SW 1271 (cell line): ENCODE measurements at places on chromosomes 1 and 21.

DNA sequence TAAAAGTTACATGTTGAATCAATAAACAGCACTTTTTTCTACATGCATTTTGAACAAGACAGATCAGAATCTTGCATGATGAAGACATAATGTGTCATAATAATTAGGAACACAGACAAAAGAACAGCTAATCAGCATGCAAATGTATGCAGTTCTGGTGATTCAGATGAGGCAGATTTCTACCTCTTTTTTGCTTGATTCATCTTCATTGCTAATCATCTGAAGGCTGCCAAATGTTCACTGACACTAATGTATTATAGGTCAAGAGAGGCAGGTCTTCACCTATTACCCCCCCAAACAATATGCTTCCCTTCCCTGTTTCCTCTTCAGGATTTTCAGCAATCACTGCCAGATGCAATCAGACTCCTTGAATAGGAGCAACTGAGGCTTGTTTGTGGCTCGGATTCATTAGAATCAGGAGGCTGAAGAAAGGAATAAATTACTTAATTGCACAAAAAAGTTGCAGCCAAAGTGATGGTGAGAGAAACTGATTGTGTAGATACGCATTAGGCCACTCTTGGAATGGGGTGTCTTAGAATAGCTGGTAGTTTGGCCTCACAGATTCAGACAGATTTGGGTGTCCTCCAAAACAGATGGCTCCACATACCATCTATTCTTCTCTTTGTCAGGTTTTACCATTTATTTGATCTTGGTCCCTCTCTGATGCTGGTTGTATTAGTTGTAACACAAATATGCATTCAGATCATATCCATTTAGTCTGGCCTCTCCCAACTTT, 275.4 kb downstream of the RPS6KC1 start:
- DNase-seq = no peak

DNA sequence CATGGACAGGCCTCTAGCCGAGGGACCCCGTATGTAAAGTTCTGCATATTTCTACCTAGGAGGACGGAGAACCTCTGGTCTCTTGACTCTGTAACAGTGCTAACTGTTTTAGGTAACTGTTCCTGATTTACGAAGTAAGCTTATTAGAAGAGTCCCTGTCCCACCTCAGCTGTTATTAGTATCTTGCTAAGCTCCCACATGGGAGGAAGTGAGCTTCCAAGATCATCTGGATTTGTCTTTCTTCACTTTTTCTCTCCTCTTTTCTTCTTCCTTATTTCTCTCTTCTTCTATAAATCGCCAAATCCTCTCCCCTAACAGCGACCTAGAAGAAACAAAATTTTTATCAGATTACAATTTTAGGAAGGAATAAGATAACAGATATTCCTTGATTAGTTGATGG, 4.4 kb downstream of the CD53 start:
- DNase-seq = no peak

GRCh38 chr21:37183749-37184148, 83.4 kb downstream of the VPS26C start:
- DNase-seq = no peak

- no peak for DNase-seq
Measured at GRCh38 chr1:41171266-41171874, 70.7 kb downstream of the SCMH1 start.

- DNase-seq = no peak
Measured at GRCh38 chr1:222821239-222821638, 6.4 kb downstream of the DISP1 start.

GRCh38 chr1:230132758-230133157, 65.7 kb downstream of the GALNT2 start:
- DNase-seq = no peak

DNA sequence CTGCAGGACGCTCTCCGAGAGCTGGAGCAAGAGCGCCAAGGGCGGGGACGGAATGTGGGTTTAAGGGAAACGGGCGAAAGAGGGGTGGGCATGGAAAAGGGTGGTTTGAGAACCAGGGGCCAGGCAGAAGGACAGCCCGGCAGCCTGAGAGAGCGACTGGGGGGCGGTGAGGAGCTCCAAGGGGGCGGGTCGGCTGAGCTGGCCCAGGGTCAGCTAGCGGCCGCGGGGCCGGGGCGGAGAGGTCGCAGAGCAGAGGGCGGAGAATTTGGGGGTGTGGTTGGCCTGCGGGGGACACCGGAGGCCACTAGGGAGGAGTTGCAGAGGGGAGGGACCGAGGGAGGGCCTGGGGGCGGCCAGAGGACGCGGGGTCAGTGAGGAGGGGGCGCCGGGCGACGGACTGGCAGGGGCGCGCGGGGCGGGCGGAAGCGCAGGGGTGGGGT, 54.7 kb downstream of the NDUFS5 start:
- no peak for DNase-seq

GRCh38 chr21:38600106-38600505, 101.8 kb upstream of the ERG start:
- DNase-seq = no peak

- no peak for DNase-seq
Measured at GRCh38 chr1:117166076-117166475, 44.5 kb upstream of the TRIM45 start.

GRCh38 chr1:22500471-22500870, 48.8 kb downstream of the ZBTB40 start:
- no peak for DNase-seq

DNA sequence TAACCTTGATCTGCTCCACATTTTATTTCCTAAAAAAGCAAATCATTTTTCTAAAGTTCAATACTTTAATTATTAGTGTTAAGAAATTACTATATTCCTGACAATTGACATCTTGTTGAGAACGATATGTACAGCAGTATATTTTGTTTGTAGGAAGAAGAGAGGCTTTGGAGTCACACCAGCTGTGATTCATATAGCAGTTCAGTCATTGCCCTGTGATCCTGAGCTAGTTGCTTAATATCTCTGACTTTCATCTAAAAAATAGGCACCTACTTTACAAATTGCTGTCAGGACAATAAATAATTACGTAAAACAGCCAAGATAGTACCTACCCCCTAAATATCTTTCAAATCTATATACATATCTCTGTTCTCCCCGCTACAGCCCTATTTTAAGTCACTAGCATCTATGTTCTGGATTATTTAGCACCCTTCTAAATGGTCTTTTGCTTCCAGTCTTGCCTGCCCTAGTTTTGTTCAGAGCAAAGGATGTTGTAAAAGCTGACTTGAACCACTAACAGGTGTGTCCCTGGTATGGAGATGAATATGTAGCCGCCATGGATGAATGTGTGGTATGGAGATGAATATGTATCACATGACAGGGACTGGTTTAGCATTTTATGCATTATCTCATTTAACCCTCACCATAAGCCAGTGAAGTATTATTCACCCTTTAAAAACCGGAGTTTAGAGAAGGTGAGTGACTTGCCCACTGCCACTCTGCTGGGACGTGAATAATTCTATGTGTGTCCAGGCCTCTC, 42.2 kb downstream of the RNF220 start:
- no peak for DNase-seq

DNA sequence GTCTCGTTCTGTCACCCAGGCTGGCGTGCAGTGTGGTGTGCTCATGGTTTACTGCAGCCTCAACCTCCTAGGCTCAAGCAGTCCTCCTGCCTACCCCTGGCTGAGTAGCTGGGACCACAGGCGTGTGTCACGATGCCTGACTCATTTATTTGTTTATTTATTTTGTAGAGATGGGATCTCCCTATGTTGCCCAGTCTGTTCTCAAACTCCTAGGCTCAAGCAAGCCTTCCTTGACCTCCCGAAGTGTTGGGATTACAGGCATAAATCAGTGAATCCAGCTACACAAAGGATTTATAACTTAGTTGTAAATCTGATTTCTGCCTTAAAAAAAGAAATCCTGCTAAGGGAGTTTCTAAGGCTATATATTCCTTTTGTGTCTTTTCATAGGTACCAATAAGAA, 30.5 kb upstream of the ZNF496 start:
- DNase-seq = no peak

- peak; percentile 31 for DNase-seq
Measured at GRCh38 chr1:41955461-41956159, 36.9 kb upstream of the HIVEP3 start.

GRCh38 chr21:44896561-44897286, 23.2 kb upstream of the PTTG1IP start:
- DNase-seq = no peak

DNA sequence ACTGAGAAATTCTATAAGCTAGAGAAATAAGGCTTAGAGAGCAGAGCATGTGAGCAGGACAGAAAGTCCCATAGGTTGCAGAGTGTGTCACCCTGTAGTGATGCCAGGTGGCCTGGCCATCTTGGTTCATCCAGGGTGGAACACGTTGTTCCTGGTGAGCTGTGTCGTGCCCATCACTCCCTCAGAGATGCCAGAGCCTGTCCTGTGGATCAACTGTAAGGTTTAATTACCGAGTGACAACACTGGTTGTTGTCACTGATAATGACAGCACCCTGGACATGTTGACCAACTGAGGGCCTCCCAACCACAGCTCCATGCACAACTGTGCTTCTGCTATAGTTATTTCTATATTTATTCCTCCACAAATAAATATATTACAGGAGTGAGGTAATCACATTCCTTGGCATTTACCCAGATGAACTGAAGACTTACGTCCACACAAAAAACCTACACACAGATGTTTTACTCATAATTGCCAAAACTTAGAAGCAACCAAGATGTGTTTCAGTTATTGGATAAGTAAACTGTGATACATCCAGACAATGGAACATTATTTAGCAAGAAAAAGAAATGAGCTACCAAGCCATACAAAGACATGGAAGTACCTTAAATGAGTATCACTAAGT, 6.2 kb downstream of the C1orf198 start:
- DNase-seq = no peak

DNA sequence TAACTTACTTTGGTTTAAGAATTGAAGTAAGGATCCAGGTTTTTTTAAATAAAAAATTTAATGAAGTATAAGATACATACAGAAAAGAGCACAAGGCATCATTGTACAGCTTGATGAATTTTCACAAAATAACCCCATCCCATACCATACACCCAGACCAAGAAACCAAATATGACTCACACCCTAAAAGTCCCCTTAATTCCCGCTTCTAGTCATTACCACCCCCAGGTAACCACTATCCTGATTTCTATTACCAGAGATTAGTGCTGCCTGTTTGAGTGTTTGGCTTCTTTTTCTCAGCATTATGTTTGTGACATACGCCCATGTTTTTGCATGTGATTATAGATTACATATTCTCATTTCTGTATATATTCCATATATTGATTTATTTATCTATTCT, 98.5 kb upstream of the HIVEP3 start:
- no peak for DNase-seq

GRCh38 chr1:158043232-158043631, 49.8 kb downstream of the KIRREL1 start:
- no peak for DNase-seq

- DNase-seq = no peak
Measured at GRCh38 chr1:168879896-168880734, 151.1 kb upstream of the DPT start.

GRCh38 chr21:42445311-42445710, 41.6 kb downstream of the UBASH3A start:
- DNase-seq = no peak

DNA sequence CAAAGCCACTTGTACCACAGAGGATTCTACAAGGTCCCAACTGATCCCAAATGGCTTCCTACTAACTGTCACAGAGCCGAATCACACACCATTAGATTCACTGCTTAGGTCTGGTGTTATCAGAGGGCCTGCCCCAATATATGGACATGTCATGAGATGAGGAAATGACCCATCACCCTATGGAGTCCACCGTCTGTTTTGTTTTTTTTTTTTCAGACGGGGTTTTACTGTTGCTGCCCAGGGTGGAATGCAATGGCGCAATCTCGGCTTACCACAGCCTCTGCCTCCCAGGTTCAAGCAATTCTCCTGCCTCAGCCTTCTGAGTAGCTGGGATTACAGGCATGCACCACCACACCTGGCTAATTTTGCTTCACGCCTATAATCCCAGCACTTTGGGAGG, 83.8 kb upstream of the ETS2 start:
- DNase-seq = no peak

- no peak for DNase-seq
Measured at GRCh38 chr1:98110674-98111073, 189.8 kb upstream of the DPYD start.

- DNase-seq = peak; percentile 19
Measured at GRCh38 chr1:34742667-34743270, 12.1 kb upstream of the GJB5 start.

- no peak for DNase-seq
Measured at GRCh38 chr1:169889871-169890270, 3.8 kb downstream of the SCYL3 start.

- DNase-seq = no peak
Measured at GRCh38 chr1:63886340-63886739, 112.5 kb downstream of the ROR1 start.

- DNase-seq = no peak
Measured at GRCh38 chr1:243505986-243506689, 250.3 kb downstream of the SDCCAG8 start.

DNA sequence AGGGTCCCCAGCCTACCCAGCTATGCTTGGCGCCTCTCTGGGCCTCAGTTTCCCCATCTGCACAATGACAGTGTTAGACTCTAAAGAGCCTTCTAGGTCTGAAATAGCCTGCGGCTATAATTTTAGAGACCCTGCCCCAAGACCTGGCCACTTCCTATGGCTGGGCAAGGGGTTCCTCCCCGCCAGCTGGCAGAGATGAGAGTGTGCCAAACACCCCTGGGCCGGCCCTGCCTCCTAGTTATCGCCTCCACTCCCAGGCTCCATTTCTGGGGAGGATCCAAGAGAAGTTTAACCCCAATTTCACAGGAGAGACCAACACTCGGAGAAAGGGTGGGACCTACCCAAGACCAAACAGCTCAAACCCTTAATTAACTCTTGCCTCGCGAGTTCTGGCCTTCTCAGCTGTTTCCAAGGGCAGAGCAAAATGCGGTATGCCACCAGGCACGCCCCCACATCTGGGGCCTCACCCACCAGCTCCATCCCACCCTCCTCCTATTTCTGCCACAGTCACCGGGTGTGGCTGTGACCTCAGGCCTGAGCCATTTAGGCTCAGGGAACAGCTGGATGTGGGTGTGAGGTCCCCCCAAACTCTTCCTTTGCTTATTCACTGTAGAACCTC, 35.7 kb downstream of the TTC39A start:
- DNase-seq = no peak

DNA sequence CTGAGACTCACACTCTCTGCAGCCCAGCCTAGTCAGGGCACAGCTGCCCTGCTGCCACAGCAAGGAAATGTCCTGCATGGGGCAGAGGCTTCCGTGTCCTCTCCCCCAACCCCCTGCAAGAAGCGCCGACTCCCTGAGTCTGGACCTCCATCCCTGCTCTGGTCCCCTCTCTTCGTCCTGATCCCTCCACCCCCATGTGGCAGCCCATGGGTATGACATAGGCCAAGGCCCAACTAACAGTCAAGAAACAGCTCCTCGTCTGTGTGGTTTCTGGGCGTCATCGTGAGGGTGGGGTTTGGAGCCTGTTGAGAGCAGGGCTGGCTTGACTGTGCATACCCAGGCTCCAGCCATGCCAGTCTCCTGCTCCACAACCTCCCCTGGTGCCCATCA, 19.5 kb downstream of the FAAH start:
- DNase-seq = no peak

DNA sequence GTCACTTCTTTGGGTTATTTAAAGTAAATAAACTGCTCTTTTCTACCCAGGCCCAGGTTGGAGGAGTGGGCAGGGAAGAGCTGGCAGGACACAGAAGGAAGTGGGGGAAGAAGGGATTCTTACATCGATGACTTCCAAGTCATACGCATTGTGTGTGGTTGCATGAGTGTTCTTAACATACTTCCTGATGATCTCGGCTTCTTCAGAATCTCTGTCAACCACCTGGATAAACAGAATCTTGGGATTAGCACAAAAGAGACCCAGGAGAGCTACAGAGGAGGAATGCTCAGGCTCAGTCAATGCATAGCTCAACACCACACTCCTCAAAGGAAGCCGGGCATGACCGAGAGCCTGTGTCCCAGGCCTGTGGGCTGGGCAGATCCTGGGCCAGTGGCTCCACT, 42.1 kb downstream of the PARP1 start:
- DNase-seq = no peak
